ENCODE measurements at places on chromosomes 2 and 18.

GRCh38 chr2:233817361-233817911 is 36.9 kb downstream of the HJURP start:
- DNase-seq: no peak

DNA sequence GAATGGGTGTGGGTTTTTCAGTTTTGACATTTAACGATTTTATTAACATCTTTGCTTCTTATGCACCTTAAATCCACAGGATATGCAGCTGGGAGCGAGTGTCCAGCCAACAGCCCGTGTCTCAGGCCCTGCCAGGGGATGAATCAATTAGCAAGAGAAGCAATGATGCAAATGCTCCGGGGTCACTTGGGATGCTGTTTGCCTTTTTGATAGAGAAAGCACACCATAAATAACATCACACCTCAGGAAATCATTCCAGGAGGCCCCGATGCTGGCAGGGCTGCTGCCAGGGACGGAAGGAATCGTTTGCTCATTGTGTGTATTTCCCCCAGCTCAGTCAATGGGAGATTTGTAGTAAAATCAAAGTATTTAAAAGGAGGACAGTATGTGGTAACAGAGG is 394.0 kb upstream of the HNRNPA3 start:
- DNase-seq: no peak

GRCh38 chr2:185793532-185794345 is 55.1 kb downstream of the FSIP2 start:
- no peak for DNase-seq

GRCh38 chr2:30223413-30223874 is 7.9 kb upstream of the LBH start:
- no peak for DNase-seq

GRCh38 chr2:214492152-214492551 is 81.3 kb downstream of the VWC2L start:
- DNase-seq: no peak

DNA sequence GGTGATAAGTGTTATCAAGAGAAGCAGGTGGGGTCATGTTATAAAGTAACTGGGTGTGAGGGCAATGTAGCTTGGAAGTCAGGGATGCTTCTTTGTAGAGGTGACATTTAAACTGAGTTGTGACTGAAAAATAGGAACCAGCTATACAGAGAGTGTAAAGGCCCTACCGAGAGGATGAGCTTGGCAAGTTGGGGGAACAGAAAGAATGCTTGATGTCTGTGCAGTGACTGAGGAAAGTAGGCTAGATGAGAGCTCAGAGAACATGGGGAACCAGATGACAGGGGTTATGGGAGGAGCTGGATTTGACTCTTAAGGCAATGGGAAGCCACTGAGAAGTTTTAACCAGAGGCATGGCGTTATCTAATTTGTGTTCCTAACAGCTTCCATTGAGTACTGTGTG is 115.3 kb downstream of the DOCK10 start:
- no peak for DNase-seq

DNA sequence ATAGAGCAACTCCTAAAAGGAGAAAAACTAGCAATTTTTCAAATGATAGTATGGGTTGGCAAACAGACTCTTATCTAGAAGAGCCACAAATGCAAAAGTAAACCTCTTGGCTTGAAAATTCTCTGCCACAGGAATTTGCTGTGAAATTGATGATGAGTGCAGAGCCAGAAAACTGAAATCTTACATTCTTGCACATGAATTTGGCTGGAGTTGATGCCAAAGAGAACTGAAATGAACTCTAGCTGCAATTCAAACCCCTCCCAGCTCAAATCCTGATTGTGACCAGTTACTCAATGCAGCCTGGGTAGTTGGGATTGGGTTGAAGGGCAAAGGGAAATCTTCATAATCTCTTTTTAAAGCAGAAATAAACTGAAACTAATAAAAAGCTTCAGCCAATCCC is 266.6 kb downstream of the PDE11A start:
- DNase-seq: no peak

- no peak for DNase-seq
Measured at GRCh38 chr18:67789165-67789545, 272.6 kb upstream of the DSEL start.

GRCh38 chr2:75405000-75405399 is 155.7 kb downstream of the EVA1A start:
- DNase-seq: no peak

DNA sequence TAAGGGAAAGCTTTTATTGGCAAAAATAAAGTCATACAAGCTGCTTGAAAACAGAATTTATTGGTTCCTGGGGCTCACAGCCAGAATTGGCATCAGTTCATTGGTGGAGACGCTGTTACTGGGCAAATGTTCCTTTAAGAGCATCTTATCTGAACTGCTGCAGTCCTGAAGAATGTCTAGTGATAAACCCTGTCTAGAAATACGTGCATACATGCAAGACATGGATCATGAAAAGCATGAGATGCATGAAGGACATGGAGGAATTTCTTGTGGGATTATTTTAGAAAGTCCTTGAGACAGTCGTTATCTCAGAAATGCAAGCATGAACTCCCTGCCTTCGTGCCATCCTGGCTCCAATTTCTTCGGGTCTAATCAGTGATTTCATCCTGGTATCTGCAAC is 32.5 kb upstream of the FHOD3 start:
- no peak for DNase-seq

DNA sequence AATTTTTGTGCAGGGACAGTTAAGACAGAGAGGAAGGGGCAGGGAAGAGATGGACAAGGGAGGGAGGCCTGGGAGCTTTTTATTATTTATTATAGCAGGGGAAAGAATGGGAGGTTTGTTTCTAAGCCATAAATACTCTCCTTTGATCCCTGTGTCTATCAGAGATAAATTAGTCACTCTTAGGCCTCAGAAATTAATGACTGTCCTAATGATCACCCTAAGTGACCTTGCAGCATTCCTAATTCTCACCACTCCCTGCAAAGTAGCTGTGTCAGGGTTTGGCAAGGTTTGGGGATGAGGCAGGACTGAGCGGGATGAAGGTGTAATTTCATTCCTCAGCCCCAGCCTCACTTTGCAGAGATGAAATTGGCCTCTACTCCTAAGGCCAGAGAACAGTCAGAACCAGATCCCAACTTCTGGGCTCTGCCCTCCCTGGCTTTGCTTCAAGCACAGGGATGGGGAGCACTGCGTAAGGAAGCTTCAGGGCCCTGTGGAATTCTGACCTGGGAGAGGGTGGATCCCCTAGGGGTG is 95.0 kb downstream of the TMEM17 start:
- DNase-seq: no peak

DNA sequence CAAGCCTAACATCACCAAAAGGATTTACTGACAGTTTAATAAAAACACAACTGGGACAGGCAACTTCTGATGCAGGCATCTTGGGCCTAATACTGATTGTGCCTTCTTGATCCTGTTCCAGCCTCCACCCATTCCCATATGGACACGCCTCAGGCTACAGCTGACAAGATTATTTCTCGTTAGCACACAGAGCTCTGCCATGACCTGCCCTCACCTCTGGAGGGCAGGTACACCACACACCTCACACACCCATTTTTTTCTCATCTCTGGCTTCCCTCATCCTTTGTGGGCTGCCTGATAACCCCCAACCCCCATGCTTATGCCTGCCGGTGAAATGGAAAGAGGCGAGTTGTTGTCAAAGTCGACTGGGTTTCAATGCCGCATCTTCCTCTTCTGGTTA is 147.0 kb downstream of the ANTXR1 start:
- no peak for DNase-seq

DNA sequence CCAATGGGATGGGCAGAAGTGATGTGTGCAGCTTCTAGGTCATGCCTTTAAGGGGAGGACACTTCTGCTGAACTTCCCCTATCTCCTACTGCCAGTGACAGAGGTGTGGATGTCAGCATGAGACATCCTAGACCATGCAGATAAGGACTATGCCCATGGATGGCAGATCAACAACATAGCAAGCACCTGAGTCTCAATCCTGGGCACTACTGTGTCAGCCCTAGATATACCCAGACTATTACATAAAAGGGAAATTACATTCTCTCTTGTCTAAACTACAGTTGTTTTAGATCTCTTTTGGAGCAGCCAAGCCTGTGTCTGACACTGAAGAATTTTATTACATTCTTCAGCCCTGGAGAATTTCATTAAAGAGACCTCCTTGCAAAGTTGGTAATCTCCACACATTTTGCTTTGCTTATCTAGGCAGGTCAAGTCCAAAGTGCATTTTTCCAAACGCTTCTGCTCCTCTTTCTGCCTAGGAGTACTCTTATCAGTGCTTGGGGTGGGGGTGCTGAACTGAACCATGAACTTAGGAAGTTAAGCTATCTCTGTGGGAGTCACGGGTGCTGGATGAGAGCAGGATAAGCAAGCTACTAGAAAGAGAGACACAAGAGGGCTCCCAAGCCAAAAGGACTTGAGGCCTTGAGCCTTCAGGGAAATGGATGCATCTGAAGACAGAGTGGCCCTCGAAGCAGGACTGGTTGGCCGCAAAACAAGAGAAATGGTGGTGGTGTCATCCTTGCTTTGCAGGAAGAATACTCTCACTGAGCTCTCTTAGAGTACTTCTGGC is 95.2 kb upstream of the SPRED2 start:
- no peak for DNase-seq

DNA sequence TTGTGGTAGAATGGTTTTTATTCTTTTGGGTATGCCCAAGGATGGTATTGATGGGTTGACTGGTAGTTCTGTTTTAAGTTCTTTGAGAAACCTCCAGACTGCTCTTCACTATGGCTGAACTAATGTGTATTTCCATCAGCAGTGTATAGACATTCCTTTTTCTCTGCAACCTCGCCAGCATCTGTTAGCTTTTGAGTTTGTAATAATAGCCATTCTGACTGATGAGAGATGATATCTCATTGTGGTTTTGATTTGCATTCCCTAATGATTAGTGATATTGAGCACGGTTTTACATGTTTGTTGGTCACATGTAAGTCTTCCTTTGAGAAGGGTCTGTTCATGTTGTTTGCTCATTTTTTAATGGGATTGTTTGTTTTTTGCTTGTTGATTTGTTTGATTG is 1348.7 kb upstream of the NXPH2 start:
- DNase-seq: no peak

DNA sequence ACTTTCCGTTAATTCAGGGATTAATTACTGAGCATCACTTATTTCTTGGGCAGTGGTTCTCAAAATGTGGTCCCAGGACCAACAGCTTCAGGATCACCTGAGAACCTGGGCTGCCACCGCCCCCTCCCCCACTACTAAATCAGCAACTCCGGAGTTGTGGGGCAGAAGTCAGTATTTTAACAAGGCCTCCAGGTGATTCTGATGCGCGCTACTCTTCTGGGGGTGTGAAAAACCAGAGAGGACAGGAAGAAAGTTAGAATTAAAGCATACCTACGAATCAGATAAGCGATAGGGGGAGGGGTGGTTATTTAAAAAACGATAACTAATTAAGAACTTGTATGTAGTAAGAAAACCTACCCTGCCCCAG is 319 bp downstream of the ZSCAN30 start:
- no peak for DNase-seq

- DNase-seq: peak; percentile 35
Measured at GRCh38 chr2:230974096-230974913, 21.6 kb upstream of the SPATA3 start.

GRCh38 chr2:41936771-41937463 is 110.9 kb upstream of the PKDCC start:
- DNase-seq: no peak

DNA sequence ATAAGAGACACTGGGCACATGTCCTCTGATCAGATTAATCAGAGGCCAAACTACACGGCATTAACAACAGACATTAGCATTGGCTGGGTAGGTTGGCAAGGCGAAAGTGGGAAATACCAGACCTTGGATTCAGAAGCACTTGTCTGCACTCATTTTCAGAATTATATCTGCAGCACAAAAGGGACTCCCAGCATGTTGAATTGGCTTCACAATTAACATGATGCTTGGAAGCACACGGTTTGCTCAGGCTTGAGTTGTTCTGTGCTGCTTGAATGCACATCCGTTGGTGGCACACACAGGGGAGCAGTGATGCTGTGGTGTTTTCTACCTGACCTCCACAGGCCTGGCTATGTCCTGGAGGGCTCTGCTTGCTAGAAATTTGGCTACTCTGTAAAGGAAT is 83.9 kb downstream of the ACTR3 start:
- DNase-seq: no peak

DNA sequence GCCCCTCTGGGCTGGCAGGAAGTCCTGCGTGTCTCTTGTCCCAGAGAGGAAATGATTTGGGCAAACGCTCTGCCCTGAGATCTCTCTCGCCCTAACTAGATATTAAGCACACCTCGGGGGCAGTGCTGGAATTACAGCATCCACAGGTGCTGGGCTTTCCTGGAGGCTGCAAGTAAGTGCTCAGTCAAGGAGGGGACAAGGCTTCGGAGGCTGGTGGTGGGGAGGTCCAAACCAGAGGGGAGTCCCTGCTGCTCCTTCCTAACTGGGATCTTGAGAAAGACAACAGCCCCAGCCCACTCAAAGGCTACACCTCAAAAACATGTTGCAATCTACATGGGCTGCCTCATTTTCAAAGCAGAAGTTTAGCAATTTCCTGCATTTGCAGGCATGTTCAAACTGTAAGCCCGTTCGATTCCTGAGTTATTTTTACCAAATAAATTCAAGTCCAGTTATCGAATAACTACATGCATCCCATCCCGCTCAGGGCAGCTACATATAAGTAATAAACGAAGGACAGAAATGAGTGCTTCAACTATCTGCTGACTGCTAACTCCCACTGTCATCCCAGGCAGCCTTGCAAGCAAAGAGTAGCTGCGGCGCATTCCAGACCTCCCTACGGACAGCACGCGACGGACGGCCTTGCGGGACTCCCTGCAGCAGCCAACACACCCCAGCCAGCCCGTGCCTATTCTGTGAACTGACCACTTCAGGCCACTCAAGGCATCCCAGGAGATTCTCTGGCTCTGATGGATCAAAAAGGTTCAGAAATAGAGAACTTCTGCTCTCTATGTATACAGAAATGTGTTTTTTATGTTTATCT is 27.5 kb downstream of the ZNF516 start:
- DNase-seq: no peak

- DNase-seq: no peak
Measured at GRCh38 chr2:61693744-61694143, 155.6 kb upstream of the XPO1 start.

GRCh38 chr18:41887100-41887499 is 67.9 kb upstream of the PIK3C3 start:
- DNase-seq: no peak

- DNase-seq: no peak
Measured at GRCh38 chr2:230828272-230828961, 36.3 kb upstream of the ITM2C start.

DNA sequence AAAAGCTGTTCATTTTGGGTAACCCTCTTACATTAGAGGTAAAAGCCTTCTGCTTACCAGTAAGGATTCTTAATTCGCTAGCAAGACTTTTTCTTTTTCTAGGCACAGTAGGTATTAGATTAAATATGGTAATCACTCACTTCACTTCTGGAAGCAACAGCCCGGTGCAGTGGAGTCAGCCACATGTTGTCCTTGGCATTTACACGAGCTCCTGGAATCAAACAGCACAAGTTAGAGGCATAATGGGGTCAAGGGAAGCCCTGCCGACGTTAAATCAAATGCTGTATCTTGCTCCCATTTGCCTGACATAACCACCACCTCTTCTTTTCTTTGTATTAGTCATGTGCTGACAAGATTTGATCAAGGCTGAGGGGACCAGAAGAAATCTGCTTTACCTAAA is 174.1 kb downstream of the ANKRD44 start:
- DNase-seq: no peak

- DNase-seq: no peak
Measured at GRCh38 chr18:3593381-3593903, 143.5 kb downstream of the TGIF1 start.
